ENCODE measurements at places on chromosomes 13 and 19.
A peak's percentile ranks its signal among the peaks of the same experiment; 100 is the strongest.

GRCh38 chr13:27972478-27972820, 3.3 kb upstream of the CDX2 start:
- DNase-seq = no peak

DNA sequence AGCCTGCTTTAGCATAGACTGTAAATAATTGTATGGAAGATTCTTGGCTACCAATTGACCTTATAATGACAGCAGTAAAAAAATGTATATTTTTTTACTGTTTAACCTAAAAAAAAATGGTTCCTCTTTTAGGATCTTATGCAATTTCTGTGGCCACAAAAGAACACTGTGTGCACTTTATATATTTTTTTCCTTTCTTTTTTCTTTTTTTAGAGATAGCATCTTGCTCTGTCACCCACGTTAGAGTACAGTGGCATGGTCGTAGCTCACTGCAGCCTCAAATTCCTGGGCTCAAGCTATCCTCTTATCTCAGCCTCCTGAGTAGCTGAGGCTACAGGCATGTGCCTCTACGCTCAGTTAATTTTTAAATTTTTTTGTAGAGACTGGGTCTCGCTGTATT, 6.1 kb downstream of the FLT3 start:
- DNase-seq = no peak

DNA sequence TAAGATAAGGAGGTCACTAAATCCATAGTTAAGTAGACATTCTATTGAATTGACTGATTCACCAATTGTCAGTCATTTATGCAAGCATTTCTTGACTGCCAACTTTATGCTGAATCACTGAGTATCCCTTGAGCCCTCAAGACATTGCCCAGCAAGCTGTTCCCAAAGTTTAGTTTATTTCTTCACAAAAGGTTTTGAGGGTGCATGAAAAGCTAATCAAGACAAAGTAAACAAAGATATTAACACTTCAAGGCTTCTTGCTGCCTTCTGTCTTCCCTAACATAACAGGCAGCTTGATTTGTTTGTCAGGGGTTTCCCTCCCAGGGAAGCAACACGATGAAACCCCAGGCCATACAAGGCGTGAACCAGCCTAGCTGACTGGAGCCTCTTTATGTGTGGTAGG, 374.4 kb downstream of the SPRY2 start:
- DNase-seq = no peak

DNA sequence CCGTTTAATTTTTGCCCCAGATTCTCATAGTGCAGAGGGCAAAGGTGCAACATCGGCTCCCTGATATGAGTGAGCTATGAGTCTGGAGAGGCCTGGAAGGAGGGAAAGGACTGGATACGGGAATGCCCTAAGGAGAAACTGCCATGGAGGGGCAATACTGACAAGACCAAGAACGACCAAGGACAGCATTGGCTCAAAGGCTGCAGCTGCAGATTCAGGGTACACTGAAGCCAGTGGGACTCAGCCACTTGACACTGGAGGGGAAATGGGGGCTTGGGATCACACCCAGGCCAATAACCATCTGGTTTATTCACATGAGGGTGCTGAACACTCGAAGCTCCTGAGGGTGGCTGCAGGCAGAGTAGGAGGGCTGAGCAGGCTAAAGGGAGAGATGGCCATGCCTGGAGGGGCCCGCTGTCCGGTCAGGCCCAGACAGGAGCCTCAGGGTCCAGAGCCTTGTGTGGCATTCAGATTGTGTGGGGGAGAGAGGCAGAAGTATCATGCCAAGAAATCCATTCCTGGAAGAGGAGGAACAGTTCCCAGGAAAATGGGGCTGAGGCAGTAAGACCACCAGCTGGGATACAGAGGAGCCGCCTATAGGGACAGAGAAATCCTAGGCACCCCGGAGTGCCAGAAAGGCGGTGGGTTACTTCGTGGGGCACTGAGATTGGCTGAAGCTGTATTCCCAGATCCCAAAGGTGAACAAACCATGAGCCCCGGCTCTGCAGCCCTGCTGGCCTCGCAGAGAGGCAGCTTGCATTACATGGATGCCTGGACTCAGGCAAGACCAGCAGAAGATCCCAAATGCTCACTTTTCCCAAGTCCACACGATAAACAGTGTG, 20.7 kb downstream of the COL4A1 start:
- no peak for DNase-seq

GRCh38 chr13:29543230-29544215, 52.0 kb downstream of the SLC7A1 start:
- no peak for DNase-seq

- no peak for DNase-seq
Measured at GRCh38 chr13:95523598-95523997, 28.9 kb upstream of the CLDN10 start.

GRCh38 chr13:45564133-45564776, 51.3 kb downstream of the ERICH6B start:
- DNase-seq = peak; percentile 3

Data from NCI-H510A (cell line).